ENCODE measurements at places on chromosomes 1 and 21.

DNA sequence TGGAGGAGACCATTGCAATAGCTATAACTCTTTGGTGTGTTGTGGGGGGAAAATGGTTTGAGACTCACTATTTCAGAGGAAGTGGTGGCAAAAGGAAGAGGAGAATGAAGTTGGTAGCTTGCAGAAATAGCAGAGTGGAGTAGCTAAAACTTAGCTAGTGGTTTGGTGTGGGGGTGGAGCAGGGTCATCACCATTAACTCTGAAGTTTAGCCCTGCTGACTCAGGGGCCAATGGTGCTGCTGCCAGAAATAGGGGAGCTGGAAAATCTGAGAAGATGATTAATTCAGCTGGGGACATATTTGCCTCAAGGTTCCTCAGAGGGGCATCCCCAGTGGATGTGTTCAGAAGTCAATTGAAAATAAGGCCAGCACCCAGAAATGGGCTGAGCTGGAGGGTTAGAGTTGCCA lies 65.4 kb downstream of the RUNX1 start:
- DNase-seq, result peak; percentile 31

GRCh38 chr1:118717893-118718292 lies 270.2 kb downstream of the TBX15 start:
- no peak for DNase-seq

DNA sequence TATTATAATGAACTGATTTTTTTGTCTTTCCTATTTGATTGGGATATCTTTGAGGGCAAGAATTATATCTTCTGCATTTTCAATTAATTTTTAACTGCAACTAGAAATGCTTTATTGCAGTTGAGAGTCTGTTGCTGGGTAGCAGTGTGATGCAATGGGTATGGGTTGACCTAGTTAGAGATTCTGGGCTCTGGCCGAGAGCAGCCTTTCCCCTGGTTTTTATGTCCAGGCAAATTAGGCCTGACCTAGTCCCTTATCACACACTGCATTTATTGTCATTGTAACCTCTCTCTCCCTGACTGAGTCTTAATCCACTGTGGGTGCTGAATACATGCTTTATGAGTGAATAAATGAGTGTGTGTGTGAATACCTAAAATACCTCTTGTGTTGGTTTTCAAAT lies 206.4 kb upstream of the PTGFR start:
- no peak for DNase-seq

DNA sequence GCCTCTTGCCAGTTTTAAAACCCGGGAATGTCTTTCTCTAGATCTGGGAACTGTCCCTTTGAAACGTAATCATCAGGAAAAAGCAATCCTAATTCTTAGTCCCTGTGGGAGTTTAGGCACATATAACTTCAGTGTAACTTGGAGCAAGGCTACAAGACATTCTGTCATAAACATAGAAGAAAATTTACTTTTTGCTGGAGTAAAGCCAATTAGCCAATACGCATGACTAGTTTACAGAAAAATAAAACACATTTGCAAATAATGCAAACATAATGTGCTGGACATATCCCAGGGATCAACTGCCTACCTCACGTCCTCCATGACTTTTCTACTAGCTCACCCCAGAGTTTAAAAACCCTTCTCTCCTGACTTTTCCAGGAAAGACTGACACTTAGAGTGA lies 970.6 kb downstream of the MRPL39 start:
- no peak for DNase-seq

DNA sequence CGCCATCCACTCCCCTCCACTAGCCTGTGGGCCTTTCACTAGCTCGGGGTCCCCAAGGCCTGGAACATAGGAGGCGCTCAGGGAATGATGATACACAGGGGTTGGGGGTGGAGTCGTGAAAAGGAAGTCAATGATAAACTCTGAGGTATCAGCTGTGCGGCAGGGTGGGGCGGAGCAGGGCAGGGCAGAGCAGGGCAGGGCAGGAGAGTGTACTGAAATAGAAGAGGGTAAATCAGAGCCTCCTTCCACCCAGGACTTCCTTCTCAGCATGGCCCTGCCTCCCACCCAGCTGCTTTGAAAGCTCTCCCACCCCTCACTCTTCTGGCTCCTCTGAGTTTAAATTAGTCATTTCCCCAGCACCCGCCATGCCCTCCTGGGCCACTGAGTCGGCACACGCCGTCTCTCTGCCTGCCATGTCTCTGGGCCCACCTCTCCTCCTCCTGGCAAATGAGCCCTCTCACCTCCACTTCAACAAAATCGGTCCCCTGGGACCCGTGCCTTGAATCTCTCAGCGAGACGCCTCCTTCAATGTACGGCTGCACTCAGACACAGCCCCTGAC lies 16.9 kb downstream of the CAPZB start:
- DNase-seq, result peak; percentile 39

GRCh38 chr1:3628445-3628844 lies 3.6 kb downstream of the TPRG1L start:
- DNase-seq, result no peak

GRCh38 chr21:45560106-45561021 lies 18.1 kb upstream of the SLC19A1 start:
- no peak for DNase-seq

DNA sequence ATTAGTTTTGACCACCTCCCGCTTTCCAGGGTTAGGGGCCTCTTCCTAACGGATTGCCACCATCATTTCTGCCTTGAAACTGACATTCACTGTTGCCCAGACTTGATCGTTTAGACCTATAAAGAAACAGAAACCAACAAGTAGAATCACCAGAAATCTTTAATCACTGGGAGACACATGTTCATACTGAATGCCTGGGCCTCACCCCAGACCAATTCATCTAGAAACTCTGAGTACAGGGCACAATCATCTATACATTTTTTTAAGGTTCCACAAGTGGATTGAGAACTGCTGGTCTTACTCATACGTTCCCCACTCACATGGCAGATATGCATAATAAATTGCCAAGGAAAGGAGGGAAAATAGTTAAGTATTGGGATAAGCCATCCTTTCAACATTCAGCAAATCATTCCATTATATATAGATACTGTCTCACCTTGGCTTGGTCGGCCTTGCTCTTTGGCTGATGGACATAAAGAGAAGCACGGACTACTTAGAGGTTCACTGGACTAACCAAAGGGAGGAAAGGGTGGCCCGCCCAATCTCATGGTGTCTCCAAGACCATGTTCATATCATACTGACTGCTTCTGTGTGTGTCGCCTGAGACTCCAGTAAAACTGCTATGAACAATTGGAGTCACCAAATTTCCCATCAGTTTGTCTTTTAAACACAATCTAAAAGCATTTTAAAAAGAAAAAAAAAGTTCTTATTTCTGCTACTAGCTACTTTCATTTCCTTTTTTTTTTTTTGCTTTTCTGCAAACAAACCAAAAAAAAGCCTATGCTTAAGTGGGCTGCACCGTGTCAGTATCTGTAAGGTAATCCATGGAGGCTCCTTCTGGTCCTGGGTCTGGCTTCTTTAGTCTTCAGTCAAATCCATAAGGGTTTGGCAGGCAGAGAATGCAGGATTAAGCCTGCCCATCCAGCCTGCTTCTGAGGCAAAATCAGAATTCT lies 9.4 kb upstream of the TARBP1 start:
- DNase-seq, result no peak

GRCh38 chr1:230426246-230427093 lies at the start of gene PGBD5:
TSS of gene PGBD5 (minus strand) at chr1:230426332. CDS start at chr1:230425928, 404 bp downstream.
- DNase-seq, result peak; percentile 71

DNA sequence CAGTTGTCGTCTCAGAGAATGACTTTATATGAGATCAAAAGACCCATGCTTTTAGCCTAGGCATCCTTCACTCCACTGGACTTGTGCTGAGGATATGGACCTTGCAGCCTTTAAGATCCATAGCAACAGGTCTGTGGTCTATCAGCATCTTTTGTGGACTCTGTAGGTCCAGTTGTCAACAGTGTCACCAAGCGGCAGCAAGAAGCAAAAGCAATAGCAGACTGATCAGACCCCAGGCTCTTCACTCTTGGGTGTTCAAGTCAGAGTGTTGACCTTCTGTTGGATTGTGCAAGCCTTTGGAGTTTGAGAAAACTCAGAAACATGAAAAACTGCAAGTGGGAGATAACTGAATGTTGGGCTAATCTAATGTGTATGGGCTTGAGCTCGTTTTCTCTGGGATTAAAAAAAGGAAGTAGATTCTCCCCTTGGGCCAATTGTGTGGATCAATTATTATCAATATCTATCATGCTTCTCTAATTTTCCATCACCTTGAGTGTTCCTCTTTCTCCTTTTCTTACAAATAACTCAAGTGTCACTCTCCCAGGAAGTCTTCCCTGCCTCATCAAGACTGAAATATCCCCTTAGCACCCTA lies 144.2 kb downstream of the LYPLAL1 start:
- peak; percentile 47 for DNase-seq

GRCh38 chr1:31799196-31799894 lies 16.5 kb downstream of the SPOCD1 start:
- no peak for DNase-seq

DNA sequence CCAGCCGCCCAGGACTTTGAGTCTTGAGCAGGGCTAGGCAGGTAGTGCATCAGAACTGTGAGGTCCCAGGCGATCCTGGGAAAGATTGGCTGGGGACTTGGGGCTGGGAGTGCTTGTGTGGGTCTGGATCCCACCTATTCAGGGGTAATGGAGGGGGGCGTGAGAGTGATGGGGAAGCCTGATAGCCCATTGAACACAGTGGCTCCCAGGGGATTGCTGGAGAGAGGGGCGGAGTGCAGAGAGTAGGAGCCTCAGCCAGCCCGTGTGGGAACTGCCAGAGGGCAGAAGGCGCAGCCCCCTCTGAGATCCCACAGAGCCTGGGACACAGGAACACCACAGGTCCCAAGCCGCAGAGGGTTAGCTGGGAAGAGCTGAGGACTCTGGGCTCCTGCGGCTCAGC lies 19.3 kb upstream of the PDZK1IP1 start:
- DNase-seq, result no peak

DNA sequence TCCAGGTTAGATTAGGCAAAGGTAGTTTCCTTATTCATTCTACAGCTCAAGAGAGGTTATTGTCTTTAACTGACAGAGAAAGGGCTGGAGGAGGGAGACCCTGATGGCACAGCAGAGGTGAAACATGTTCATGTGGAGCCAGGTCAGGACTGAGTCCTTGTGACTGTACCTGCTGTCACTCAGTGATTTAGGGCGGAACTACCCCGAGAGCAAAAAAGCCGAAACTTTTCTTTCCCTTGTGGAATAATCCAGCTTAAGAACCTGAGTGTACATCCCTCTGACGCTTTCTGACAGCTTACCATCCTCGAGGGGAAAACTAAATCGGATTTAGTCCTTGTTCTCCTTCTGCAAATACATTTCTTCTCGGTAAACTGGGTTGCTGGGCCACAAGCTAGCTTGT lies 273.2 kb downstream of the BACH1 start:
- no peak for DNase-seq

DNA sequence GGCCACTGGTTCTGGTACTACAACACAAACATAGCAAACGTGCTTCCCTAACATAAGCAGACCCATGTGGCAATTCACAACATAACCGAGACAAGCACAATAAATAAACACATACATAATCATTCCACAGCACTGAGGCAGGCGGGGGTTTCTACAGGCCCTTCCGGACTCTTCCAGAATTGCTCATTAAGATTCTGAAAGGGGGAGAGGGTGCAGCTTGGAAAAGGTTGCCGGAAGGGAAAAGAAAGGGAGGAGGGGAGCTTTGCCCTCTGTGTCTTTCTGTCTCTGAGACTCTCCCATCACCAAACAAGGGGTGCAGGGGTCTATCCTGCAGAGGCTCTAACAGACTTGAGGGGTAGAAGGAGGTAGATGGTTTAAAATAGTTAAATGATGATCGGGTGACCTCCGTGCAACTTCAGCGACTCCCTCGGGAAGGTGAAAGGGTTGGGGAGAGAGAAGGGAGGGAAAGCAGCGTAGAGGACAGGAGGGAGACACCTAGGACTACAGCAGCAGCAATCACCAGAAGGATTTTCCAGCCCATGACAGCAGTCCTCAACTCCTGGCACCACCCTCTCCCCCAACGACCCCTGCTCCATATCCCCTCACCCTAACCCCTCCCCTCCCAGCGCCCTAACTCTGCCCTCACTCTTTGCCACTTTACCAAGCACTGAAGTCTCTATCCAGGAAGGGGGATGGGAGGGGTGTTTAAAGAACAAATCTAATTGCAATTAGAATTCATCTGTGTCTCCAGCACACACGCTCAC lies 365.5 kb upstream of the ESRRG start:
- DNase-seq, result no peak

- DNase-seq, result no peak
Measured at GRCh38 chr1:246506367-246506673, 759 bp downstream of the SMYD3 start.

- DNase-seq, result peak; percentile 98
Measured at GRCh38 chr1:21764615-21765423, 18.1 kb downstream of the USP48 start.

DNA sequence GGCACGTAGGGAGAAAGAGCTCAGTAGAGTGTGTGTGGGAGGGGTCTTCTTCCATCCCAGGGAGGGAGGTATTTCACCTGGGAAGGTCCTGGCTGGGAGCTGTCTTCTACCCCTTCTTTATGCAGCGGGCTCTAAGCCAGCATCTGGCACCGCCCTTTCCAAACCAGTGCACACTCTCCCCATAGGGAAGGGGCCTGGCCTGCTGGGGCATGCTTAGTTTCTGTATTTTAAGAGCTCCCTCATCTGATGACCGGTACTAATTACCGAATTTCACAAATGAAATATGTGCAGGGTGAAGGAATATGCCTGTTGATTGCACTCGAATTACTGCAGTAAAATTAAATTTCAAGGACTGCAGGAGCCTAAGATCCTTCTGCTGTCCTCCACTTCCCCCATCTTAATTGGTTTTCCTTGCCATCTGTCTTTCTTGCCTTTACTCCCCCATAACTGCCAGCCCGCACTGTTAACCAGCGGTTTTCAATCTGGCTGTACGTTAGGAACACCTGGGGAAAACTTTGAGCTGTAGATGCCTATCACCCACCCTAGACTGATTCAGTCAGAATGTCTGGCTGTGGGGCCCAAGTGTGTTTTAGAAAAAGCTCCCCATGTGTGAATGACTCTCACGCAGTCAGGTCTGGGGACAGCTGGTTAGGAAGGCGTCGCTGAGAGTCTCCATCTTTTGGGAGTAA lies 20.1 kb downstream of the GALNT2 start:
- DNase-seq, result no peak

- DNase-seq, result no peak
Measured at GRCh38 chr1:231786126-231786525, 159.5 kb downstream of the DISC1 start.

- DNase-seq, result no peak
Measured at GRCh38 chr1:165726841-165727240, 28.5 kb upstream of the ALDH9A1 start.

GRCh38 chr1:186175588-186175987 lies 199.5 kb downstream of the TPR start:
- no peak for DNase-seq

GRCh38 chr21:28832013-28832714 lies 160.5 kb downstream of the LTN1 start:
- DNase-seq, result peak; percentile 51

DNA sequence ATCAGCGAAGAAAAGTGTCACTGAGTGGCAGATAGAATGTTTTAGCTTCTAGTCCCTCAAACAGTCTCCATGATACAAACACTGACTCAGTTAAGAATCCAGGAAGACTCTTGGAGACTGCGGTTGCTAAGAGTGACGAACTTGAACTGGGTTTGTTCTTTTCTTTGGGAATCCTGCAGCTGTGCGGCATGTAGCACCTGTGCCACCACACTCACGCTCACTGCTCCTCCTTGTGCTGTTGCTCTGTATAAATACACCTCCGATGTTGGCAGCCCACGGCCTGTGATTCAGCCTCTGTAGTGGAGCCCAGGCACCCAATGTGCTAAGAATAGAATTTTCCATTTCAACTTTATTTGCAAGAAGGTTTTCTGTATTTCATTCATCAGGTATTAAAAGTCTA lies 5.5 kb upstream of the PPIE start:
- DNase-seq, result no peak

- peak; percentile 53 for DNase-seq
Measured at GRCh38 chr1:32180186-32181060, 948 bp downstream of the TXLNA start.
